Endothelial cell (in vitro differentiated cells): ENCODE measurements at places on chromosomes 11 and 22. TPM values are rescaled to one million over a fixed set of nuclear protein-coding genes. Genes with fewer than 3 reads are reported as not detected.
A peak's percentile ranks its signal among the peaks of the same experiment; 100 is the strongest.

DNA sequence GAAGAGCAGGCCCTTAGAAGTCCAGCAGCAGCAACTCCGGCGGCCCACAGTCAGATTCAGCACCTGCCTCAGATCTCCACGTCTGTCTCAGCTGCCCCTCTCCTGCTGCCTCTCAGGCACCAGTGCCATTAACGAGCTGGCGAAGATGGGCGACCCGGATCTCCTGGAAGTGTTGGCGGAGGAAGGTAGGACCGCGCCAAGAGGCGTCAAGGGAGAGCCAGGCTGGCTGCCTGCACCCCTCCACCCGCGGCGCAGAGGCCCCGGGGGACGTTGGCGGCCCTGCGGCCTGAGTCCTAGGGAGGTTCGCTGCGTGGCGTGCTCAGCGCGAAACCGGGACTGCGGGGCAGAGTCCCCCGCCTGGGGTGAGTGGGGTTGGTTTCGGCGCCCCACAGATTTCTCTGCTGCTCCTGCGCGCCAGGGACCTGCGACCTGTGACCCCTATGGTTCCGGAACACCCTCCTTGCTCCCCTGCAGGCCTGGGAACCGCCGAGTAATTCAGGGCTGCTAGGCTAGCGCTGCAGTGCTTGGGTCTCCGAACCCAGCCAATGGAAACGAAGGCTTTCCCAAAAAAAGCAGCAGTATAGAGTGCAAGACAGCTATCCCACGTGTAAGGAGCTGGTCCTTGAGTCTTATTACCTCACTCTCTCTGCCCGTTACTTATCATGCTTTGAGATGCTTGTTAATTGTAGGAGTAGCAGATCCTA is 615 bp downstream of the ANO5 start:
- H3K27ac ChIP-seq = no peak overlapping the region
- no peaks in the 10 kb centered on the region for H3K27me3 ChIP-seq
- peaks cover 7% of the 10 kb centered on the region for H3K4me1 ChIP-seq
- peak overlapping the region; percentile 97 for H3K4me3 ChIP-seq
- peak; percentile 38 for DNase-seq

DNA sequence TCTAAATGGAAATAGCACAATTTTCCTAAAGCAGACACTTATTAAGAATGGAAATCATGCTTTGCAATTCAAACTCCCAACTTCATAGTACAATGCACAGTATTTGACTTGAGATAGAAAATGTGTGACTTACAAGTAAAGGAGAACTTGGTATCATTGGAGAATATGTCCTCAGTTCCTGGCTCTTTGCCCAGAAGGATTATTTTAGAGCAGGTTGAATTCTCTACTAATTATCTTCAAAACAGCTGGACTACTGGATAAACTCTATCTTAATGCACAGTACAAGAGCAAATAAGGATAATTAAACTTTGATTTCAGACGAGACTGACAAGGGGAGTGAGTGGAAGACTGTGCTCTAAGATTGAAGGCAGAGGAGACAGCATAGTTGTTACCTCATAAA is 839.4 kb downstream of the OPCML start:
- H3K4me3 ChIP-seq = no peak overlapping the region
- H3K36me3 ChIP-seq = no peaks in the 10 kb centered on the region
- no peak overlapping the region for H3K27ac ChIP-seq
- H3K27me3 ChIP-seq = no peaks in the 10 kb centered on the region
- H3K4me1 ChIP-seq = peaks cover 9% of the 10 kb centered on the region

GRCh38 chr11:59678813-59679165 is 10.0 kb upstream of the PATL1 start:
- no peak overlapping the region for H3K27ac ChIP-seq
- no peak overlapping the region for H3K4me3 ChIP-seq
- H3K4me1 ChIP-seq = peaks cover 11% of the 10 kb centered on the region

- H3K4me1 ChIP-seq = peaks cover 64% of the 10 kb centered on the region
- H3K27ac ChIP-seq = peak overlapping the region; percentile 87
- DNase-seq = no peak
- H3K4me3 ChIP-seq = no peak overlapping the region
- peaks cover 31% of the 10 kb centered on the region for H3K36me3 ChIP-seq
Measured at GRCh38 chr11:76665172-76665571, 5.4 kb downstream of the LRRC32 start.

- no peaks in the 10 kb centered on the region for H3K27me3 ChIP-seq
- no peaks in the 10 kb centered on the region for H3K4me1 ChIP-seq
- H3K27ac ChIP-seq = no peak overlapping the region
- no peaks in the 10 kb centered on the region for H3K36me3 ChIP-seq
- no peak for DNase-seq
- H3K4me3 ChIP-seq = no peak overlapping the region
Measured at GRCh38 chr11:129090056-129090455, 102.1 kb downstream of the ARHGAP32 start.

- no peaks in the 10 kb centered on the region for H3K4me1 ChIP-seq
- H3K4me3 ChIP-seq = no peak overlapping the region
- no peaks in the 10 kb centered on the region for H3K27me3 ChIP-seq
- no peak overlapping the region for H3K27ac ChIP-seq
Measured at GRCh38 chr22:20171288-20172140, 20.7 kb upstream of the CCDC188 start.

DNA sequence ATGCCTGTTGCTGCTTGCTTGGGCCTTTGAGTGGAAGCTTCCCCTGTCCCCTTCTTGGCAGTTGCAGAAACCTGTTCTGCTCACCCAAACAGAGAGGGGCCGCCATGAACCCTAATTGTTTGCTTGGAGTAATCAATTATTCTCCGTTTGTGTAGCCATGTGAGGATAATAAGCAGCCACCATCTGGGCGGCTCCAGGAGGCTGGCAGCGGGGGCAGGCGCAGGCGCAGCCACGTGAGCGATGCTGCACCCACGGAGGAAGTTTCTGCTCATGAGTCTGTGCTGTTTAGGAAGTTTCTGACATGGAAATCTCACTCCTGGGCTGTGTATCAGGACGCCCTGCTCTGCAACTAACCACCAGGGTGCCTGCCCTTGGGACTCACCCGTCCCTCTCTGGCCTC is 90.1 kb downstream of the MPPED1 start:
- DNase-seq = no peak
- no peaks in the 10 kb centered on the region for H3K4me1 ChIP-seq
- H3K36me3 ChIP-seq = no peaks in the 10 kb centered on the region
- H3K4me3 ChIP-seq = no peak overlapping the region

DNA sequence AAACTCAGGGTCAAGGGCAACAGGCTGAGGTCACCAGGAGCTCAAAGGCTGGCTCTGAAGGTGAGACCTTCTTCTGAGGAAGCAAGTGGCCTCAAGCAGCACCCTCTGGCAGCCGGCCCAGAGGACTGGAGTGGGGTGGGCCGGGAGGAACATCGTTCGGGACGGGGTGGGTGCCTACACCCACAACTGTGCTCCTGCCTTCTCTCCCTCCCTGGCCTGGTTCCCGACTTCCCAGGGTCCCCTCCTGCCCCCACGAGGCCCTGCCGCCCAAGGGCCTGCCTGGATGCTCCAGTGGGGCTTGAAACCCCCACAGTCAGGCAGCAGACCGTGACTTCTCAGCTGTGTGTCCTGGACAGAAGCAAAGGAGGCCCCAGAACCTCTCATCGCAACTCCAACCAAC is 195.7 kb downstream of the IGLL1 start:
- H3K4me1 ChIP-seq = no peaks in the 10 kb centered on the region
- H3K4me3 ChIP-seq = no peak overlapping the region
- no peak overlapping the region for H3K27ac ChIP-seq
- H3K27me3 ChIP-seq = peaks cover 7% of the 10 kb centered on the region
- no peak for DNase-seq

GRCh38 chr11:70247042-70247709 is 23.3 kb upstream of the PPFIA1 start:
- DNase-seq = no peak
- no peaks in the 10 kb centered on the region for H3K4me1 ChIP-seq
- no peaks in the 10 kb centered on the region for H3K36me3 ChIP-seq
- no peak overlapping the region for H3K27ac ChIP-seq

DNA sequence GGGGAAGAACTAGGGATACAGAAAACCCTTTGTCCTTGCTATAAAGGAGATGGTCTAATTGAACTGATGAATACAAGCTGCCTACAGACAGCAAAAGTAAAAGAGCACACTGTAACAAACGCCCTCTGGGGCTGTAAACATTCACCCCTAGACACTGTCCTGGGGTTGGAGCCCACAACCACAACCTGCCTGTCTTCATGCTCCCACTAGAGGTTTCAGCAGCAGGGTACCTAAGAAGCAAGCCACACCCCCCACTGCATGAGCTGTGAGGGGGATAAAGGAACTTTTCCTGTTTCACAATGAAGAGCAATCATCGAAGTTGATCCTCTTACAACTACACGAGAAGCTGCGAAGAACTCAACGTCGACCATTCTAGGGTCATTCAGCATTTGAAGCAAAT is 90.5 kb upstream of the LUZP2 start:
- H3K4me1 ChIP-seq = no peaks in the 10 kb centered on the region
- H3K27ac ChIP-seq = no peak overlapping the region
- DNase-seq = no peak
- H3K4me3 ChIP-seq = no peak overlapping the region
- no peaks in the 10 kb centered on the region for H3K36me3 ChIP-seq

DNA sequence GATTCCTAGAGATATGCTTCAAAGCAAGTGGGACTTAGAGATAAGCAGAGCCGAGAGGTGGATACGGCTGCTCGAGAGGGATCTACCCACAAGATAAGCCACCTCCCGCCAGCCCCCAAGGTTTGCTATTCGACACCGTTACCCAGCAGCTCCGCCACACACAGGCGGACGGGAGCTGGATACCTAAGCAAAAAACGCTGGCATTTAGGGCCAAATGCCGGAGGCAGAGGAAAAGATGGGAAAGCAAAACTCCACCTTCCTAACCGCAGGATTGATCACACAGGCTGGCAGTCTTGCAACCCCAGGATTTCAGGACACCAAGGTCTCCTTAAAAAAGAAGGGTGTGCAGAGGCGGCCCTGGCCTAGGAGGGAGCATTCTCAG is 709 bp downstream of the FTH1 start:
- DNase-seq = no peak
- peaks cover 42% of the 10 kb centered on the region for H3K4me1 ChIP-seq
- peak overlapping the region; percentile 81 for H3K27ac ChIP-seq
- peaks cover 26% of the 10 kb centered on the region for H3K36me3 ChIP-seq

- H3K4me1 ChIP-seq = no peaks in the 10 kb centered on the region
- H3K4me3 ChIP-seq = no peak overlapping the region
- H3K36me3 ChIP-seq = no peaks in the 10 kb centered on the region
Measured at GRCh38 chr22:41384128-41384527, 2.4 kb downstream of the TEF start.

DNA sequence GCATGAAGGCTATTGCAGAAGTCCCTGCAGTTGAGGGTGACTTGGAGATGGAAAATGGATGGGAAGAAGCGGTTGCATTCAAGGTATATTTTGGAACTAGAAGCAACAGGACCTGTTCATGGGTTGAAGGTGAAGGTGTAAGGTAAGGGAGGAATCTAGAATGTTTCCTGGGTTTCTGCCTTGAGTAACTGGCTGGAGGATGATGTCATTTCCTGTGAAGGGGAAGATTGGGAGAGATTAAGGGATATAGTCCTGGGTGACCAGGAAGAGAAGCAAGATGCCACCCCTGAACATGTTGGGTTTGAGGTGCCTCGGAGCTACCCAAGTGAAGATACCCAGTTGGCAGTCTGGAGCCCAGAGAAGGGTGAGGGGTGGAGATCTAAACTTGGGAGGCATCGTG is 12.1 kb upstream of the MOGAT2 start:
- no peak for DNase-seq
- H3K4me1 ChIP-seq = peaks cover 5% of the 10 kb centered on the region
- no peak overlapping the region for H3K27ac ChIP-seq
- no peak overlapping the region for H3K4me3 ChIP-seq
- no peaks in the 10 kb centered on the region for H3K36me3 ChIP-seq
- H3K27me3 ChIP-seq = peaks cover 6% of the 10 kb centered on the region

DNA sequence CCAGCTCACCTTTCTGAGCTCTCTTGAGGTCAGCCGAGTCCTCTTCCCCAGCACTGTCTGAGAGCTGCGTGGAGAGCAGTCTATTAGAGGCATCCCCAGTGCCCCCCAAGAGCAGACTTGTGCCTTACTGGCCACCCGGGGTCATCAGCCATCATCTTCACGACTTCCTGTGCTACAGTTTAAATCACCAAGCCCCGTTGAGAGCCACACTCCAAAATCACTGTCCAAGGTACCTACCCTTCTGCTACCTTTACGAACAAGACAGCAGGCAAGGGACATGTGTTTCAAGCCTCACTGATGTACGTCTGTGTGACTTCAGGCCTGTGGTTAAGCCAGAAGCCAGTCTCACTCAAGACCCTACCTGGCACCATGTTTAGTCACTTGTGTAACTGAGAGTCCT is 35.1 kb downstream of the MORC2 start:
- DNase-seq = no peak
- peaks cover 6% of the 10 kb centered on the region for H3K4me1 ChIP-seq
- H3K27me3 ChIP-seq = peaks cover 2% of the 10 kb centered on the region
- H3K36me3 ChIP-seq = peaks cover 76% of the 10 kb centered on the region

DNA sequence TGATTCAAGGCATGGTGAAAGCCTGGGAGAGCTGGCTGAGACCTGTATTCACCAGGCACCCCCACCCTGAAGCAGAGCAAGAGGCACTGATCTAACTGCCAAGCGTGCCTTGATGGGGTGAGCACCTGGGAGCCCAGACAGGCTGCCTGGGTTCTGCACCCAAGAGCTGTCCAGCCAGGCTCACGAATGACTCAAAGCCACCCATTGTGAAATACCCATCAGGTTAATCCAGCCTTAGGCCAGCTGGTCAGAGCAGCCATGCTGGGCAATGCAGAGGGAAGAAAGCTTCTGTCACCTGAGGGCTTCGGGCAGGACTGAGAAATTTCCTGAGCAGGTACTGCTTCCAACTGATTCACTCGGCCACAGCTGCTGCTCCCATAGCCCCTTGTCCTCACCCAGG is 22.1 kb downstream of the THOC5 start:
- no peak overlapping the region for H3K4me3 ChIP-seq
- peaks cover 48% of the 10 kb centered on the region for H3K36me3 ChIP-seq
- DNase-seq = no peak
- no peak overlapping the region for H3K27ac ChIP-seq

- H3K27me3 ChIP-seq = no peaks in the 10 kb centered on the region
- H3K4me3 ChIP-seq = no peak overlapping the region
- no peaks in the 10 kb centered on the region for H3K4me1 ChIP-seq
Measured at GRCh38 chr11:5384335-5384734, 723 bp downstream of the OR51M1 start.

- no peaks in the 10 kb centered on the region for H3K27me3 ChIP-seq
- no peak for DNase-seq
- peaks cover 4% of the 10 kb centered on the region for H3K4me1 ChIP-seq
- peak overlapping the region; percentile 43 for H3K27ac ChIP-seq
- no peaks in the 10 kb centered on the region for H3K36me3 ChIP-seq
Measured at GRCh38 chr11:26283852-26284408, 48.0 kb upstream of the ANO3 start.

- DNase-seq = no peak
- peaks cover 11% of the 10 kb centered on the region for H3K4me1 ChIP-seq
- H3K27me3 ChIP-seq = no peaks in the 10 kb centered on the region
- no peak overlapping the region for H3K4me3 ChIP-seq
- no peak overlapping the region for H3K27ac ChIP-seq
Measured at GRCh38 chr11:59523541-59523940, 12.2 kb downstream of the OR4D9 start.

The UCP3 gene
- 1.6 TPM for total RNA-seq

The OR9Q2 gene
- total RNA-seq = not detected

The ELF5 gene
- not detected for total RNA-seq

The OR8D4 gene
- total RNA-seq = not detected

The HARBI1 gene
- total RNA-seq = 6.1 TPM

The ADM2 gene
- 0.36 TPM for total RNA-seq

The SHISAL1 gene
- 6.5 TPM for total RNA-seq

The POTEH gene
- total RNA-seq = not detected

The KCTD17 gene
- 46.9 TPM for total RNA-seq

The CNTF gene
- total RNA-seq = 1.6 TPM

The YPEL1 gene
- total RNA-seq = 11.5 TPM

The CLMP gene
- 5.5 TPM for total RNA-seq

The C11orf16 gene
- not detected for total RNA-seq

The HEPHL1 gene
- not detected for total RNA-seq

The POU2F3 gene
- 0.97 TPM for total RNA-seq
